ENCODE measurements at places on chromosomes 3 and 15.

- no peak for DNase-seq
- no peak overlapping the region for H3K27ac ChIP-seq
- H3K27me3 ChIP-seq: no peaks in the 10 kb centered on the region
Measured at GRCh38 chr15:67244971-67245478, 9.4 kb downstream of the AAGAB start.

GRCh38 chr15:87981969-87982368, 274.6 kb downstream of the NTRK3 start:
- peak; percentile 88 for DNase-seq
- peaks cover 14% of the 10 kb centered on the region for H3K4me1 ChIP-seq
- no peaks in the 10 kb centered on the region for H3K27me3 ChIP-seq
- H3K36me3 ChIP-seq: no peaks in the 10 kb centered on the region

GRCh38 chr3:57706462-57706861, 13.6 kb upstream of the DENND6A start:
- H3K27ac ChIP-seq: no peak overlapping the region
- no peaks in the 10 kb centered on the region for H3K4me1 ChIP-seq
- peak; percentile 67 for DNase-seq
- H3K4me3 ChIP-seq: no peak overlapping the region
- no peaks in the 10 kb centered on the region for H3K36me3 ChIP-seq
- H3K27me3 ChIP-seq: no peaks in the 10 kb centered on the region

DNA sequence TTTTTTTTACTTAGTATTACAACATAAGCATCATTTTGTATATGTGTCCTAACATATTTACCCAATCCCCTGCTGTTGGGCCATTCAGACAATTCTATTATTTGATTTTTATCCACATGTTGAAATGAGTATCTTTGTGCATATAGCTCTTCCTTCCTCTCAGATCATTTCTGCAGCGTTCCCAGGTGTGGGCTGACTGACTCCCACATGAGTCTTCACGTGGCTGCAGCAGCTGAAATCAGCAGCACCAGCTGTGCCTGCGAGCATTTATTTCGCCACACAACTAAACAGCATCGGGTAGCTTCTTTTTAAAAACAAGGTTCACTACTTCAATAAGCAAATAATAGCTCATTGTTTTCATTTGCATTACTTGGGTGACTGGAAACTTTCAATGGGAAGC, 44.5 kb upstream of the PDE8A start:
- no peaks in the 10 kb centered on the region for H3K27me3 ChIP-seq
- H3K36me3 ChIP-seq: no peaks in the 10 kb centered on the region

DNA sequence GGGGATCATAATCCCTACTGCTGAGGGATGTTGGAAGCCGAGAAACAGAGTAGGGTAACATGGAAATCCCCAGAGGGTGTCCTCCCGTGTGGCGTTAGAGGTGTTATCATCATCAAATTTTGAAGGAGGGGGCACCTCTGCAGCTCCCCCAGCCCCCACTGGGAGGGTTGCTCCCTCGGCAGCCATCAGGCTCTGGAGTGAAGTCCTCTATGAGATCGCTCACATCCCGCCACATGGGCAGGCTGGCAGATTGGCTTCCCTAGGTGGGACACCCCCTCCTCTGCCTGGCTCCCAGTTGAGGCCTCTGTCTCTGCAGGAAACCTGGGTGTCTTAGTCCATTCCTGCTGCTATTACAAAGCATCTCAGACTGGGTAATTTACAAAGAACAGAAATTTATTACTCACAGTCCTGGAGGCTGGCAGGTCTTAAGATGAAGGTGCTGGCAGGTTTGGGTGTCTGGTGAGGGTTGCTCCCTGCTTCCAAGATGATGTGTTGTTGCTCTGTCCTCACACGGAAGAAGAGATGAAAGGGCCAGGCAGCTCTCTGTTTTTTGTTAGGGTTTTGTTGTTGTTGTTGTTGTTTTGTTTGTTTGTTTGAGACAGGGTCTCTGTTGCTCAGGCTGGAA, 120.5 kb downstream of the NUP210 start:
- peaks cover 3% of the 10 kb centered on the region for H3K4me1 ChIP-seq
- no peak for DNase-seq
- no peak overlapping the region for H3K4me3 ChIP-seq

DNA sequence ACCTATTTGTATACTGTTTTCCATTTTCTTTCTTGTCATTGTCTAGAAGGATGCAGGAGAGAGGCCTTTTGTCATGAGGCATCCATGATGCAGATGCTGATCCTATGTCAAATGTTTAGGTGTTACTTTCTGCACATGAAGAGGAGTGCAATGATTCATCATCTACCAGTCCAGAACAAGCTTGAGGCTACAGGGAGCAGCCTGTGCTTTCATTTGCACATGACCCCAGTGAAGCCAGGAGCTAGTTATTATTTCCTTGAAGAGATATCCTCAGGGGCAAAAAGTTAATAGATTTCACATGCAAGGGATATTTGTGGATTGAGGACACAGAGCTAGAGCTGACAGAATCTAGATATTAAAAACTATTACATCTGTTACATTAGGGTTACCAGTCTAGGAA, 204.4 kb upstream of the TGFBR2 start:
- H3K4me1 ChIP-seq: no peaks in the 10 kb centered on the region
- H3K27me3 ChIP-seq: no peaks in the 10 kb centered on the region
- no peak overlapping the region for H3K27ac ChIP-seq
- DNase-seq: peak; percentile 85
- no peak overlapping the region for H3K4me3 ChIP-seq

- H3K36me3 ChIP-seq: no peaks in the 10 kb centered on the region
- DNase-seq: no peak
- peaks cover 18% of the 10 kb centered on the region for H3K4me1 ChIP-seq
- no peak overlapping the region for H3K27ac ChIP-seq
- peaks cover 80% of the 10 kb centered on the region for H3K27me3 ChIP-seq
Measured at GRCh38 chr15:82646250-82647044, 716 bp downstream of the CPEB1 start.

All from muscle of leg (tissue), 16 donors.